Sigmoid colon (tissue), 7 donors: ENCODE measurements at places on chromosomes 12 and 14.

- peak; percentile 88 for DNase-seq
These were observed 5.1 kb upstream of the PSMA3 start for GRCh38 chr14:58239244-58240195.

DNA sequence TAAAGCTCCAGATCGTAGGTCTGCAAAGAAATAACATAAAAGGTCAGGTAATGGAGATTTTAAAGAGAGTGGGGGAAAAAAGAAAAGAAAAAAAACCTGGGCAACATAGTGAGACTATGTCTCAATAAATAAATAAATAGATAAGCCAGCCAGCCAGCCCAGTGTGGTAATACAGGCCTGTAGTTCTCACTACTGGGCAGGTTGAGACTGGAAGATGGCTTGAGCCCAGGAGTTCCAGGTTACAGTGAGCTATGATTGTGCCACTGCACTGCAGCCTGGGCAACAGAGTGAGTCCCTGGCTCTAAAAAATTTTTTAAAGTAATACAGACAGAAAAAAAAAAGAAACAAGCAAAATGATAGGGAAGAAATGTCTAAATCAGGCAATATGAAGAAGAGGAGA is 43.2 kb upstream of the BBS10 start:
- DNase-seq, result no peak

GRCh38 chr12:121001060-121001459 is 15.2 kb downstream of the C12orf43 start:
- no peak for DNase-seq

GRCh38 chr14:56073799-56074198 is 44.4 kb upstream of the PELI2 start:
- DNase-seq, result no peak

DNA sequence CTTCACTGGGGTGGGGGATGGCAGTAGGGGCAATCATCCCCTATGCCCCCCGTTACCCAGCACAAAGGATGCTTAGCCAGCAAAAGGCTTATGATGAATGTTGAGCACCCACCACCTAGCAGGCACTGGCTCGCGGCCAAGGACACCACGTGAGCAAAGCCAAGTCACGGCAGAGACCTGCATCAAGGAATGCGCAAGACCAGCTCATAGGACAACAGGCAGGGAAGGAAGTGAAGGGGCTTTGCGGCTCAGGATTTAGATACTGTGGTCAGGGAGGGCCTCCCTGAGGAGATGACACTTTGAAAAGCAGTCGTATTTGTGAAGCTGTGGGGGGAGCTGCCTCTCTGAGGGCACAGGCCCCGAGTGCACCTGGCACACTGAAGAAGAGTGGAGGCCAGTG is 32.8 kb downstream of the SH2B3 start:
- no peak for DNase-seq

DNA sequence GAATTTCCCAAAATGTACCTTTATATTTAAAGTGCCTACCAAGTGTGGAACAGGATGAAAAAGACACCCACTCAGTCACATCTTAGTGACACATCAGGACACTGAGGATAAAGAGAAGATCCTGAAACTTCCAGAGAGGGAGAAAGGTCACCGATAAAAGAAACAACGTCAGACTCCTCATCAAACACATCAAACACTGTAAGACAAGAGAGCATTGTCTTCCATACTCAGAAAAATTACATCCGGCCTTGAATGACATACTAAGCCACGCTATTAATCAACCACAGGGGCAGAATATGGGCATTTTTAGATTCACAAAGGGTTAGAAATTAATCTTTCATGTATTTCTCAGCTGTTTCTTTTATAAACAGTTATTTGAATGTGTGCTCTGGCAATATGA is 490.3 kb downstream of the APAF1 start:
- DNase-seq, result no peak

DNA sequence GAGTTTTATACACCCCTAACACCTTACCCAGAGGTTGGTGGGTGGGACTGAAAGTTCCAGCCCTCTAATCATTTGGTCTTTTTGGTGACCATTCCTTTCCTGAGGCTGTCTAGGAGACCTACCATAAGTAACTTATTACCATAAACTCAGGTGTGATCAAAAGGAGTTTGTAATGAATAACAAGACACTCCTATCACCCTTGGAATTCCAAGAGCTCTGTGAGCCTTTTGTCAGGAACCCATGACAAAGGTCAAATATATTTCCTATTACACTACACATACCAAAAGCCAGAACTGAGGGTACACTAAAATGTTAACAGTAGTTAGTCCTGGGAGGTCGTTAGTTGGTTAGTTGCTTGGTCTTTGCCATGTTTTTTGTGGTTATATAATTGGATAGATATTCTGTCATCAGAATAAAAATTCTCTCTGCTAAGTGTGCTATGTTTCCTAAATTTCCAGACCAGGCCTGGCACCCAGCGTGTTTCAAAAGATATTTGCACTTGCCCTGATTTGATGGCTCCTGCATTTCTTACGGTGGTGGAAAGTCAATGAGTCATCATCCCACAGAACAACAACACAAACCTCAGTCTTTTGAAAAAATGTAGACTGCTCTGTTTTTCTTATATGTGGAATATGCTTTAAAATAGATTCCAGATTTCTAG is 27.0 kb upstream of the AKAP5 start:
- no peak for DNase-seq

- no peak for DNase-seq
These were observed 28.1 kb downstream of the ETNK1 start for GRCh38 chr12:22653075-22653474.

DNA sequence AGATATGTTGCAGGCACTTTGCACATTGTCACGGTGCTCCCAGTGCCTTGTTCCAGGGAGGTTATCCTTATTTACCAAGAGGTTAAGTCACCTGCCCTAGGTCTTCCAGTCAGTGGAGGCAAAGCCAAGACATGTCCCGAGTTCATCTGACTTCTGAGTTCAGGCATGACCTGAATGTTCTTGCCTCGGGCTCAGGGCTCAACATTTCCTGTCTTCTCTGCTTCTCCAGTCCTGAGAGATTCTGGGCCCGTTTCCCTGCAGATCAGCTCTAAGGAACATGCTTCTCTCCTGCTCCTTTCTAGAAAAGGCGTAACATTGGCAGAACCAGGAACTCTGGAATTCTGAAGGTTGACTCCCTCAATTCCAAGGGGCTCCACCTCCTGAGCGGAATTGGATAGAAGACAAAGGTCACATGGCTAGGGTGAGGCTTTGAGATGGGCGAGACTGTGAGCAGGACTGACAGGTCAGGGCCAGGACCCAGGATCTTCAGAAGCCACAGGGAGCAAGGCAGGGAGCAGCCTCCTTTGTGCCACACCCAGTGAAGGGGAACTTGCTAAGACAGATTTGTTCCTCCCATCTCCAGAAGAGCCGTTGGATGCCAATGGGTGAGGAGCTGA is 19.9 kb downstream of the BDKRB2 start:
- DNase-seq, result no peak

DNA sequence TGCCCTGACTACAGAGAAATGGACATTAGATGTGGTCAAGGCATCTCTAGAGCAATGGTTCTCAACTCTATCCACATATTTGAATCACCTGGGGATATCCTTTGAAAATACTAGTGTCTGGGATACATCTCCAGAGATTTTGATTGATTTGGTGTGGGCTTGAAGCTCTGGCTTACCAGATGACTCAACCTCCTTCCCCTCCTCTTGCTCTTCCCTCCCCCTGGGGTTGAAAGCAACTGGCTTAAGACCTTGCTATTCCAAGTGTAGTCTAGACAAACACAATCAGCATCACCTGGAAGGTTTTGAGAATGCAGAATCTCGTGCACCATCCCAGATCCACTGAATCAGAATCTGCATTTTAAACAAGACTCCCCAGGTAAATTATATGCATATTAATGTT is 183.8 kb downstream of the DAD1 start:
- no peak for DNase-seq

GRCh38 chr14:59600211-59600945 is 23.8 kb upstream of the CCDC175 start:
- no peak for DNase-seq

DNA sequence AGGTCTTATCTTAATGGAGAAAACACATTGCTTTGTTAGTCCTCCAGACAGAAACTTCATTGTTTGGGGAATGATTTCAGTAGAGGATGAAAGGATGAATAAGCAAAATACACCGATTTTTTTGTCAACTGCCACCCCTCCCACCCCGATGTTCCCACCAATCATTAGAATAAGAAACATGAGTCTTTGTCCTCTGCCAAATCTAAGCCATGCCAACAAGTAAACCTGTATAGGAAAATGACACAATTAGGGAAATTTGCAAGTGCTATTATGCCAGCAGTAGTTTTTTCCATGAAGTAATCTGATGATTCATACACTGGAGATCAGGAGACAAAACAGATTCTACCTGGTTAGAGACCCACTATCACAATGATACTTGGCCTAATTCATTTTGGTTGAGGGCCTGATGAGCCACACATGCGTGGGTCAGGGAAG is 35.9 kb downstream of the FLRT2 start:
- DNase-seq, result no peak

DNA sequence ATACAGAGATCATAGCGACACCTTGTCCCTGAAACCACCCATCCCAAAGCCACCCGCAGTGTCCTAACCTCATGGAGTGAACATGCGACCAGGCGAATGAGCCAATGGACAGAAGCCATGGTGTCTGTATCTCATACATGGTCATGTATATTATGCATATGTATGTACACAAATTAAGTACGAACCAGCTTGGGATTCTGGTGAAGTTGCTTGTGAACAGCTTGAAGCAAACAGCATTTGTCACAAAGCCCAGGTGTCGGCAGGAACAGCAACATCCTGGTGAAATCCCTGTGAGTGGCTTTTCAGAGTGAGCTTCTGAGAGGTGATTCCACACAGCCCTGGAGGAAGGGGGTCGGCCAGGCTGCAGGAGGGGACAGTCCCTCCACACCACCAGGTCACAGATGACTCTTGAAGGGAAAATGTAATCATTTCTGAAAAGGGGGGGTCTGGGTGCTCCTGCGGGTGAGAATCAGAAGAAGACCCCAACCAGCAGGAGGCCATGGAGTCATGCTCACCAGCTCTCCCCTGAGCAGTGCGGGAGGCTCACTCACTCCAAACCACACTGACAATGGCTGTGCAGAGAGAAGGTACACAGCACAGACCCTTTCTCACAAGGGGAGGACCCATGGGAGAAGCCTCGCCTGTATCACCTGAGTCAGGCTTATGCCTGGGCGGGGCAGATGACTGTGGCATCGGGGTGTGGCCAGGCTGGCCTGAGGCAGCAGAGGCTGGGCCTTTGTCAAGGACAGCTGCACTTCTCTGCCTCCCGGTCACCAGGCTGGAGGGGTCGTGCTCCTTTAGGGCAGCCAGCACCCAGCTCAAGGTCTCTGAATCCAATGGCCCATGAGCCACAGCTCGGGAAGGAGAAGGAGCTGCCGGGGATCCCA is 14.3 kb downstream of the CHGA start:
- DNase-seq, result no peak

DNA sequence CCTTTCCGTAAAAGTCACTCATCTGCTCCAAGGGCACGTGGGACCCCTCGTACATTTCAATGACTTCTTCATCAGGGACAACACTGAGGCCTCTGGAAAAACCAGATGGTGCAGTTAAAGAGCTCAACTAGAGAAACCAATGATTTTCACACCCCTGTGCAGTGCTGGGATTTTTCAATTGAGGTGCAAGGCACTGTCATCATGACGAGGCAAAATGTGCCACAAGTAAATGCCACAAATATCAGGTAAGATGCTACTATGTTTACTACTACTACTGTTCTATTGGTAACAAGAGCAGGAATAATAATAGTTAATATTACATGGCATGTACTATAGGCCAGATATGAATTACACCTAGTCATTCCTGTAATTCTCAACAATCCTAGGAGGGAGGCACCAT is 42.4 kb downstream of the NT5DC3 start:
- DNase-seq, result peak; percentile 19

DNA sequence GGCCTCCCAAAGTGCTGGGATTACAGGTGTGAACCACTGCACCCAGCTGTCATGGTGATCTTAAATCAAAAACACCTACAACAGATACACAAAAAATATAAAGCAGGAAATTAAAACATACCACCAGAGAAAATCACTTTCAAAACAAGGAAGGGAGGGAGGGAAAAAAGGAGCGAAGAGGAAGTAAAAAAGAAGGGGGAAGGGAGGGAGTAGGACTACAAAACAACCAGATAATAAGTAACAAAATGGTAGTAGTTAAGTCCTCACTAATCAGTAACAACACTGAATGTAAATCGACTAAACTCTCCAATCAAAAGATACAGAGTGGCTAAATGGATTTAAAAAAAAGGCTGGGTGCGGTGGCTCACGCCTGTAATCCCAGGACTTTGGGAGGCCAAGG is 89.0 kb downstream of the SH2B3 start:
- no peak for DNase-seq

DNA sequence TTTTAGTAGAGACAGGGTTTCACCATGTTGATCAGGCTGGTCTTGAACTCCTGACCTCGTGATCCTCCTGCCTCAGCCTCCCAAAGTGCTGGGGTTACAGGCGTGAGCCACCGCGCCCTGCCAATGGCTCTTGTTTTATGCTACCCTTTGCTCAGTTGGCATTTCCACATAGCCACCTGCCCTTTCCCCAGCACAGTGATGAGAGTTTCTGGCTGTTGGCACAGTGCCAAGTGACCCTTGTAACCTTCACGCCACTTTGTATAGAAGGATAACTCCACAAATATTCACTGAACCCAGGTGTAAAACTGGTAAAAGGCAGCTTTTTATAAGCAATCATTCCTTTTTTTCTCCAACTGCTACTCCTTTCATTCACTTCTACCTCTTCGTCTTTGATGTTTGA is 18.5 kb upstream of the CCDC175 start:
- DNase-seq, result no peak

DNA sequence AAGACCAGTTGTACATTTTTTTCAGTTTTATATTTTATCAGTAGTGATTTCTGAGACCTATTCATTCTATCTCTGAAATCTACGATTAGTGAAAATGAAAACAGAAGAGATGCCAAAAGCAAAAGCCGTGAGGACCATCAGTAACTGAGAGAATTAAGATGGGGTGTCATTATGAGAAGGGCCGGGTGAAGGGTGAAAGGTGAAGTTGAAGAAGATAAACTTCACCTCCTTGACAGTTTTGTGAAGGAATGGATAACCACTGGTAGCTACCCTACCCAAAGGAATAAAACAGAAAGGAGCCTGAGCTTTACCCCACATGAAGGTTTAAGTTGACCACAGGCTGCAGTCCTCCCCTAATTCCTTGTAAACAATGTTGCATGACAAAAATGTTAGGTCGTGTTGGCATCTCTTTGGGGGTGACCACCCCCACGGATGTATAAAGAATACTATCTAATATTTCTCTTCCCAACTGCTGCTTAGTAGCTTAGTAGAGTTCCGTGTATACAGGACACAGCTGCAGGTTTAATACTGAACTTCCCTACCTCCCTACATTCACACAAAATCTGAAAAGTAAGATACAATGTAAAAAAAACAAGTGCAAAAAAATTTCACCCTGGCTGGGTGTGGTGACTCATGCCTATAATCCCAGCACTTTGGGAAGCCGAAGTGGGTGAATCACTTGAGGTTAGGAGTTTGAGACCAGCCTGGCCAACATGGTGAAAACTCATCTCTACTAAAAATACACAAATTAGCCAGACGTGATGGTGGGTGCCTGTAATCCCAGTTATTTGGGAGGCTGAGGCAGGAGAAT is 23.9 kb downstream of the GPR19 start:
- no peak for DNase-seq

GRCh38 chr14:54967496-54967895 is 59.4 kb downstream of the WDHD1 start:
- DNase-seq, result no peak
